ENCODE measurements at places on chromosomes 12 and 14. TPM values are rescaled to one million over a fixed set of nuclear protein-coding genes. Genes with fewer than 3 reads are reported as not detected.

- no peak for DNase-seq
Measured at GRCh38 chr12:38469715-38470114, 153.1 kb downstream of the ALG10B start.

Gene FERMT2
- total RNA-seq = 58.6 TPM

DNA sequence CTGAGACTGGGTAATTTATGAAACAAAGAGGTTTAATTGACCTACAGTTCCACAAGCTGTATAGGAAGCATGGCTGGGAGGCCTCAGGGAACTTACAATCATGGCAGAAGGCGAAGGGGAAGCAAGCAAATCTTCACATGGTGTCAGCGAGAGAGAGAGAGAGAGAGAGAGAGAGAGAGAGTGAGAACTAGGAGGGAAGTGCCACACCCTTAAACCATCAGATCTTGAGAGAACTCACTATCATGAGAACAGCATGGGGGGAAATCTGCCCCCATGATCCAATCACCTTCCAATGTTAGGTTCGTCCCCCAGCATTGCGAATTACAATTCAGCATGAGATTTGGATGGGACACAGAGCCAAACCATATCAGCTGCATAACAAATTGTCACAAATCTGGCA is 96.7 kb downstream of the CHST11 start:
- no peak for DNase-seq

- DNase-seq = no peak
Measured at GRCh38 chr14:102027951-102028350, 58.9 kb downstream of the HSP90AA1 start.

Gene ASIC1
- total RNA-seq = not detected

Gene DACT1
- under 0.01 TPM for total RNA-seq

Gene TAS2R10
- total RNA-seq = 0.22 TPM

- peak; percentile 95 for DNase-seq
Measured at GRCh38 chr14:77041881-77042545, 13.5 kb upstream of the IRF2BPL start.

DNA sequence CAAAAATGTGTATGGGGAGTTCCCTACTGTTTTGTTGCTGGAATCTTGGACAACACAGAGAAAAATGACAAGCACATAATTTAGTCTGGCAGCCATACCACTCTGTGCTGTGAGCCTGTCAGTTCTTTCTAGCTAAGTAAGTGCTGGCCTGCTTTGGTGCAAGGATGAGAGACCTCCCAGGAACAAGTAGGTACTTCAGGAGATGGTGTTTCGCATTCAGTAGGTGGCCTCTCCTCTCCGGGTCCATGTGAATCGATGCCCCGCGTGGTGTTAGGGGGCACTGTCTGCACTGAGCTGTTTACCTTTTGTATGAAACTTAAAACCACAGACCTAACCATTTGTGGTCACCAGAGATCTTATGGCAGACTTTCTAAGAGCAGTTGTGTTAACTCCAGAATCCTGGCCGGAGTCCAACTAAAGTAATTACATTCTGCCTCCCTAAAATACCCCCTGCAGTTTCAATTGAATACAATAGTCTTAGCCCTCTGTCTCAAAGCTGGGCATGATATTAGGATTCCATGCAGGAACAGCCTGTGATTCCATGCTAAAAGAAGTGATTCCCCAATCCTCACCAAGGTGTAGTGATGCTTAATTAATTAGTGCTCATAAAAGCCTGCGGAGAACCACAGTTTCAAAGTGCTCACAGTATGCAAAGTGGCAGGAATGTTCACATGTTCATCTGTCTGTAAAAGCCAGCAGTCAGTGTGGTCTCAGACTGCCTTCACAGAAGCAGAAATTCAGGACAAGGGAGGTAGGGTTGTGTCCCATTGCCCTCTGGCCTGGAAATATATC is 64.2 kb downstream of the LLPH start:
- peak; percentile 15 for DNase-seq

Gene ETFBKMT
- total RNA-seq = 2.2 TPM

Gene UBE3B
- 20.5 TPM for total RNA-seq

Gene SLCO1C1
- total RNA-seq = not detected

DNA sequence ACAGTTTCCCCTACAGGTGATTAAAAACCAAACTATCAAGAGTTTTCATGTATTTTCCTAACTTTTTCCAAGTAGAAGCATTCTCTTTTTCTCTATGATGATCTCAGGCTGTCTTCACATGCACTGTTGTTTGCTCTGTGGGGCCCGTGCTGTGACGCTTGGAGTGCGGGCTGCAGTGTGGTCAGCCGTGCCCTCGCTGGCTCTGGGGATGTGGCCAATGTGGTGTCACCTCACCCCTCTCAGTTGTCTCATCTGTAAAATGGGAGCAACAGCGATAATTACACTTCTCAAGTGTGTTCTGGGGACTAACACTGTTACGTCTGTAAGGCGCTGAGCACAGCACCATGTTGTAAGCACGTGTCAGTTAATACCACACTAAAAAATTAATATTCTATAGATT is 28.6 kb downstream of the DDX51 start:
- DNase-seq = no peak

GRCh38 chr12:66129934-66130266 is 650 bp downstream of the LLPH start:
- no peak for DNase-seq

GRCh38 chr14:65566820-65567522 is 154.4 kb downstream of the FUT8 start:
- DNase-seq = peak; percentile 62

DNA sequence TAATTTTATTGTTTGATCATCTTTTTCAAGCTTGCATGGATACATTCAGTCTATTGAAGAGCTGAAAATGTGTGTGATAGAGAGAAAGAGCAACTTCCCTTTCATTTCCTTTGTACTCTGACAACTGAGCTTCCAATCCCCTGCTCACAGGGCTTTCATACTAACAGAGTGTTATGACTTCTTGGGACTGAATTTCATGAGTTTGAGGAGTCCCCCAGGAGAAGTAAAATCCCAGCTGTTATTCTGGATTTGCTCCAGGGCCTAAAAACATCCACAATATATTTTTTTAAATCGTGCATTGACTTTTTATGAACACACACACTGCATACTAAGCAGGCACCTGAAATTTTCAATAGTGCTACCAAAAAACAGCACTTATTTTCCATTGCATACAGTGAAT is 195.8 kb upstream of the CAND1 start:
- no peak for DNase-seq

GRCh38 chr14:82796086-82796485 is 1262.4 kb upstream of the SEL1L start:
- no peak for DNase-seq

Gene DUSP16
- total RNA-seq = 5.2 TPM

- no peak for DNase-seq
Measured at GRCh38 chr12:25017336-25017735, 68.4 kb upstream of the BCAT1 start.

Gene DHRS2
- 0.87 TPM for total RNA-seq

- peak; percentile 41 for DNase-seq
Measured at GRCh38 chr12:24561882-24562770, 386.8 kb downstream of the BCAT1 start.

GRCh38 chr14:78074561-78074960 is 95.6 kb upstream of the NRXN3 start:
- no peak for DNase-seq

Gene THAP2
- 2.4 TPM for total RNA-seq

Gene PMCH
- not detected for total RNA-seq

Gene PPP1R3E
- total RNA-seq = 1.5 TPM

Gene A2M
- 3.8 TPM for total RNA-seq

- DNase-seq = no peak
Measured at GRCh38 chr12:7729746-7730145, 17.4 kb downstream of the CLEC4C start.
